ENCODE measurements at places on chromosomes 11 and 22.

DNA sequence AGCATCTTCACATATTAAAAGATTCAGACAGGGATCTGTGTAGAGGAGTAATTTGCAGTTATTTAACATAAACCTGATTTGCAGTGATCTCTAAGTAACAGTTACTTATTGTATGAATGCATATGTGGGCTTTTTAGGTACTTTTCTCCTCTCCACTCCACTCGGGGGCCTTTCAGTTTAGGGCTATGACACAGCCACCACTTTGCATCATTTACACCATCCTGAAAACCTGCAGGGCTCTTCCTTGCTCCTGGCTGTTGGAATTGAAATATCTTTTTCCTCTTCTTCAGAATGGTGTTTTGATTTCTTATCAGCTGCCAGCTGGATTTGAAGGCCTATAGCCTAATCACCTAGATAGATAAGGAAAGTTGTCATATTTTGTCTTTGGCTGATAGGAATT, 580.8 kb downstream of the NELL1 start:
- DNase-seq, result no peak

DNA sequence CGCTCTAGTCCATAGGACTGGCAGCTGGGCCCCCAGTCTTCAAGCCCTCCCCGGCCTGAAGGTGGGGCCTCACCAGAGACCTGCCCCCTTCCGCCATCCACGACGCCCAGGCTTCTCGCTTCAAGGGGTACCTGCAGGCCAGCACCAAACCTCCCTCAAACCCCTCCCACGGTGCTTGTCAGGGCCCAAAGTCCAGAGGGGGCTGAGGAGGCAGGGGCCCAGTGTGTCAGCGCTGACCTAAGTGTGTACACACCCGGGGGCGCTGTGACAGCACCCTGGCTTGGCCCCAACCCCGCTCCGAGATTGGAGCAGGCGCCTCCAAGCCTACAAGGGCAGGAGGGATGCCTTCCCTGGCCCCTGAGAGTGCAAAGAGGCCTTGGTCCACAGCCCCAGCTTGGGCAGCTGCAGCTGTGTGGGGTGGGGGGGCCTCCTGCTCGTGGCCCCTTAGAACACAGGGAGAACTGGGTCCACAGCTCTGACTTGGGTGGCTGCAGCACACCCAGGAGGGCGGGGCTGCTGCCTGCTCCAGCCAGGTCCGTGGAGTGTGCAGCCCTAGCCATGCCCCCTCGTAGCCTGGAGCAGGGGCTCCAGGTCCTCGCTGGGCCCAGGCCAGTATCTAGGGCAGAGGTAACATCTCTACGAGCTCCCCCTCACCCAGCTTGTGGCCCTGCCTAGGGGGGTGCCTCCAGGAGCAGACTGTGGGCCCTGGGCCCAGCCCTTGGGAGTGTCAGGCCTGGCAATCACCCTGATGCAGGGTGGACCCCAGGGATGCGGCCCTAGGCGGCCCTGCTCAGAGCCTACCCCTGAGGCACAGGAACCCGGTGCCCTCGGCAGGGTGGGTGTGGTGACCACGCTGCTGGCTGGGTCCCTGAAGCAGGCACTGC, 4.9 kb downstream of the SBF2 start:
- no peak for DNase-seq

DNA sequence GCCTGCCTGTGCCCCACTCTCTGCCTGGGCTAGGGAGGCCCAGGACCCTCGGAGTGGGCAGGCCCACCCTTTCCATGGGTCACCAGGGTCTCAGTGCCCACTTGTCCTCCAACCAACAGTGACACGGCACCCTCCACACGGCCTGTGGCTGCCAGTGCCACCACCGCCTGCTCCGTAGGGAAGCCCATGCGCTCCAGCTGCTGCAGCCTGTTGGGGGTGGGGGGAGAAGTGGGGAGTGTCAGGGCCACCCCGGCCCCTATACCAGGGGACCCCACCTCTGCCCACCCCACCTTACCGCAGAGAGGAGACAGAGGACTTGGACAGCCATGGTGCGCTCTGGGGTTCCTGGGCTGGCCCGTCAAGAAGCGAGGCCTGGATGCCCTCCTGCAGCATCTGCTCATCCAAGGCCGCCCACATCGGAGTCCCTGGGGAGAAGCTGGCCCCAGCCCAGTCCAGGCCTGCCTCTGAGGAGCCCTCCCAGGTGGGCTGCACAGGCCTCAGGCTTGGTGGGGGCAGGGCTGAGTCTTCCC, 7.7 kb downstream of the RHBDD3 start:
- DNase-seq, result no peak

DNA sequence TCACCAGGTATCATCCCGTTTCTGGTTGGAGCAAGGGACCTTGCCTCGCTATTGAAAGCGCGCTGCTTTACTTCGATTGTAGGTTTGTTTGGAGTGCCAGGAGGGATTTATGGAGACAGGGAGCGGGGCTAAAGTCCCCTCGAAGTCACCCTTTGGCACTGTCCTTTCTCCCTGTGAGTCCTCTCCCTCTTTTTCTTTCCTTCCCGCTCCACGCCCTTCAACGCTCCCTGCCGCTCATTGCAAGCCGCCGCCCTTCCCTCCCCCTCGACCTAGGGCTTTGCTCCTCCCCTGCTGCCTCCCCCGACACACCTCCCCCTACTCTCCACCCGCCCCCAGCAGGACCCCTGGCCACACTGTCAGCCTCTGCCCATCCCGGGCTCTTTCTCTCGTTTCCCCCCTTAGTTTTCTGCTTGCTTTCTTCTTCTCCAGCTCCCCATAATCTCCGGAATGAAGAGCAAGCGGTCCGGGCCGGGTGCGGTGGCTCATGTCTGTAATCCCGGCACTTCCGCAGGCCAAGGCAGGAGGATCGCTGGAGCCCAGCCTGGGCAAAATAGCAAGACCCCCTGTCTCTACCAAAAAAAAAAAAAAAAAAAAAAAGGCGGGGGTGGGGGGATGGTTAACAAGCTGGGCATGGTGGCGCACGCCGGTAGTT, 41.0 kb downstream of the AHNAK start:
- DNase-seq, result no peak

DNA sequence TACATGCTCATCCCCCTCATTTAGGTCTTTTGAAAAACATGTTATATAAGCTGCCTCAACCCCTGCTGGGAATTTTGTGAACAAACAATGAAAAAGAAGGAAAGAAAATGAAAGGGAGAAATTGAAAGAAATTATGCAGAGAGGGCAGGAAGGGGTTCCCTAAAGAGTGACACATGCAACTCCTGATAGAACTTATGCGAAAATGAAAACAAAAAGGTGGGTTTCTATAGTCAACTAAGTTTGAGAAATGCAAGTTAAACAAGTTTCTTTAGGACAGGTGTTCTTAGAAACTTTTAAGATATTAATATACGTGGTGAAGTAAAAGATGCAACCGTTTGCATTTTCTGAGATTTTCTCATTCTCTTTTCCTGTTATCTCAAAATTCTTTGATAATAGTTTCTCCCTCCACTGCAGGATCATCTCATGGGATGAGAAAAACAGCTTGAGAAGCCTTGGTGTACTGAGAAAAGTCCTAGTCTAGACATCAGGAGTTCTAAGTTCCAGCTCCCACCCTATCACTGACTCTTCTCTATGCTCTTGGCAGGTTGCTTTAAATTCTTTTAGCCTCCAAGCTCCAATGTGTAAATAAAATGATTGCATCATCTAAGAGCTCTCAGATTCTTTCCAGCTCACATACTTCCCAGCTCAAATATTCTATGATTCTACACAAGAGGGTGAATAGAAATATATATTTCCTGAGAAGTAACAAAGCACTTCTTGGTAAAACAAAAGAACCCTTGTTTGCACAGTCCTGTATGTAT, 109.2 kb downstream of the FAM76B start:
- DNase-seq, result no peak

- DNase-seq, result no peak
Measured at GRCh38 chr11:120061761-120062560, 76.0 kb downstream of the TRIM29 start.

DNA sequence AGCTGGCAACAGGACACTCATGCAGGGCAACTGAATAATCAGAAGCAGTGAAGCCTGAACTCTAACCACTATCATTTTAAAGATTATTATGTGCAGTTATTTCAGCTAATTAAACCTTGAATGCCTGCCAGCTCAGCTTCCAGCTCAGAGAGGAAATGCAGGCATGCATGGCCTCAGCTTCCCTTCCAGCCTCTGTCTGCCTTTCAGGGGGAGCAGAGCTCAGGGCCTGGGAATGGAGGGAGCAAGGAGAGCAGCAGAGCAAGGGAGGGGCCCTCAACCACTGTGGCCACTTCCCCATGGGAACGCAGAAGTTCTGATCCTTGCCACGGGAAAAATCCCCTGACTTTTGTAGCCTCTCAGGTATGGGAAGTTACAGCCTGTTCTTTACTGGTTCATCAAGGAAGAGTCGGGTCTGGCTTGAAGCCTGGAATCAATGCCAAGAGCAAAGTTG, 32.5 kb upstream of the APLNR start:
- no peak for DNase-seq

- DNase-seq, result no peak
Measured at GRCh38 chr22:24954114-24954463, 1.6 kb downstream of the KIAA1671 start.

GRCh38 chr11:69947059-69947792, 128.0 kb upstream of the FGF3 start:
- no peak for DNase-seq

DNA sequence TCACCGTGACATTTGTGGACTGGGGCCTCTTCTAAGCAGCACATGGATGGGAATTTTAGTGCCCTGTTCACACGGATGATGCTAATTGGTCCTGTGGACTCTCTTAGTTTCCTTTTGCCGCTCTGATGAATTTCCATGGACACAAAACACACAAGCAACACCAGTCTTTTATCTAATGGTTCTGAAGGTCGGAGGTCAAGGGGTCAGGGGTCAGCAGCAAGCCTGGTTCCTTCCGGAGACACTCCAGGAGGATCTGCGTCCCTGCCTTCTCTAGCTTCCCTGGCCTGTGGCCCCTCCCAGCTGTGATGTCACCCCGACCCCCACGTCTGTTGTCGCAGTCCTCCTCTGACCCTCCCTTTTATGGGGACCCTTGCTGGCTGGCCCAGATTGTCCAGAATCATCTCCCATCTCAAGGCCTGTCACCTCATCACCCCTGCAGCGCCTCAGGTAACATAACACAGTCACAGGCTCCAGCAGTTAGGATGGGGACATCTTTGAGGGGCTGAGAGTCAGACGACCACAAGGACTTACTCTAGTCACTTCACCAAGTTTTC, 6.8 kb downstream of the NADSYN1 start:
- no peak for DNase-seq

- DNase-seq, result no peak
Measured at GRCh38 chr22:25006354-25006753, 53.8 kb downstream of the KIAA1671 start.

DNA sequence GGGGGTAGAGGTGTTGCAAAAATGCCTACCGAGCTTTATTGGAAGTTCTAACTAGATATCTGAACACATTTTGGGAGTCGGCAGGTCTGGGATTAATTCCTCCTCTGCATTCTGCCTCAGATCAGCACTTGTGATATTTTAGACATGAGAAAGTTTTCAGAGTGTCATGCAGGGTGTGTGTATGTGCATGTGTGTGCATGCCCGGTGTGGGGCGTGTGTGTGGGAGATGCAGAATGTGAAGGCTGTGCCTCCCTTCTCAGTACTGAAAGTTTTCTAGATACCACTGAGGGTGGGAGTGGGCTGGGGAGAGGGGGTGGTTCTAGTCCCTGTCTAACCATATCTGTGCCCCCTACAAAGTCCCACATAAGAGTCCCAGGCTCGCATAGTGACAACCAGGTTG, 180.0 kb upstream of the NTM start:
- DNase-seq, result no peak

GRCh38 chr11:122597511-122597910, 58.0 kb upstream of the UBASH3B start:
- DNase-seq, result no peak

GRCh38 chr22:19766511-19767426, 6.2 kb downstream of the TBX1 start:
- peak; percentile 26 for DNase-seq

DNA sequence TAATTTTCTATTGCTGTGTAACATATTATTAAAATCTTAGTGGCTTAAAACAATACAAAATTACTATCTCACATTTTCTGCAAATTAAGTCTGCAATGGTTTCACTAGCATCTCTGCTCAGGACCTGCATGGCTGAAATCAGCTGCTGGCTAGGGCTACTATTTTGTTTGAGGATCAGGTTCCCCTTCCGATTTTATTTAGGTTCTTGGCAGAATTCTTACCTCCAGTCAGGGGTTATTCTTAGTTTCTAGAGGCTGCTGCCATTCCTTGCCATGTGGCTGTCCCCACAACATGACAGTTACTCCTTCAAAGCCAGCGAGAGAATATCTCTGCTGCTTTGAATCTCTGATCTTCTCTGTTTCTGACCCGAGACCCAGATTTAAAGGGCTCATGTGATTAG, 424.5 kb upstream of the ANO5 start:
- DNase-seq, result no peak

GRCh38 chr11:36010010-36010740, 66.3 kb downstream of the LDLRAD3 start:
- no peak for DNase-seq

- DNase-seq, result no peak
Measured at GRCh38 chr11:64566915-64567891, 23.8 kb upstream of the SLC22A12 start.

DNA sequence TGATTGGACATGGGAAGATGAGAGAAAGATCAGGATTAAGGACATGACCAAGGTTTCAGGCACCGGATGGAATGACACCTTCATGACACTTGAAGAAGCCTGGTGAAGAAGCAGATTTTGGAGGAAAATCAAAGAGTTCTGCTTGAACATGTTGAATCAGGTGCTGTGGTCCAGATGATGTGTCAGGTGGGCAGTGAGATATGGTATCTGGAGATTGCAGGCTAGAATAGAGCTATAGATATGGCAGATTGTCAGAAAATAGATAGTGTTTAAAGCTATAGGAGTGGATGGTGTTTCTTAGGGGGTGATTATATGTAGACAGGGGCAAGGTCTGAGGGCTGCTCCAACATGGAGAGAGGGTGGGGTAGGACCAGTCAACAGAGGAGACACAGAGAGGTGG, 40.2 kb downstream of the PANX1 start:
- DNase-seq, result no peak

DNA sequence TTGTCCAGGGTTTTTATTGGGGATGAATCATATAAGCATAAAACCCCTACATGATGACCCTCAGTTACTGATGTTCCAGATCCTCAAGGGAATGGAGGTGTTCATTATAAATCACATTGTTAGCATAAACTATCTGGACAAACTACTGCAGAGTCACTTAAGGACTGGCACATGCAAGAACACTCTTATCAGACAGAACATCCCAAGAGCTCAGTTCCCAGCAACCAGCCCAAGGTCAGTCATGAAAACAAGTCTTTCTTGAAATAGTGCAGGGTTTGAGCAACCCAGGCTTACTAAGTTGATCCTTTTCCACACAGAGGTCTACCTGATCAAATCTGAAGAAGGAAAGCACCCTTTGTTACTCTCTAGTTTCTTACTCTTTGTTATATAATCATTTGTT, 13.5 kb upstream of the PTS start:
- no peak for DNase-seq

- no peak for DNase-seq
Measured at GRCh38 chr11:95736355-95736754, 53.2 kb downstream of the FAM76B start.

DNA sequence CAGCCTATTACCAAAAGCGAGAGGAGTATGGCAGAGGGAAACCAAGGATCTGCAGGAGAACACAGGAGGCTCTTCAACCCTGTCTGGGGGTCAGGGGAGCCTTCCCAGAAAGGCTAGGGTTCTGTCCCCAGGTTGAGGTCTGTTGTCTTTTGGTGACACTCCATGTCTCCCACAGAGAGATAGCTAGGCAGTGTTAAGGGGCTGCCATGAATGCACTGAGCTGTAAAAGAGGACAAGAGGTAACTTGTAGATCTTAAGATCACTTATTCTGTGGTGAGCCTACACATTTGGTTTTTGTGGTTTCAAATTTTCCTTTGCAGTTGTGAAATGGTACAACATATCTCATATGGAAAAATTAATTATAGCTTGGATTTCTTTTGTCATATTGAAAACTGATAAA, 6.0 kb upstream of the ACER3 start:
- no peak for DNase-seq
